Ovary (tissue), 10 donors: ENCODE measurements at places on chromosomes 5 and 9. TPM values are rescaled to one million over a fixed set of nuclear protein-coding genes. Genes with fewer than 3 reads are reported as not detected.

DNA sequence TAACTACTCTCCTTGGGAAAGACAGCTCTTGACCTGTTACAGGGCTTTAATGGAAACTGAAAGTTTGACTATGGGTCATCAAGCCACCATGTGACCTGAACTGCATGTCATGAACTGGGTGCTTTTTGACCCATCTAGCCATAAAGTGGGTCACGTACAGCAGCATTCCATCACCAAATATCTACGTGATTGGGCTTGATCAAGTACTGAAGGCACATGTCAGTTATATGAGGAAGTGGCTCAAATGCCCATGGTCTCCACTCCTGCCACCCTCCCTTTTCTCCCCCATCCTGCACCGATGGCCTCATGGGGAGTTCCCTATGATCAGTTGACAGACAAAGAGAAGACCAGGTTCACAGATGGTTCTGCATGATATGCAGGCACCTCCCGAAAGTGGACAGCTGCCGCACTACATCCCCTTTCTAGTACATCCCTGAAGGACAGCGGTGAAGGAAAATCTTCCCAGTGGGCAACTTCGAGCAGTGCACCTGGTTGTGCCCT lies 7.3 kb upstream of the FCN1 start:
- no peaks in the 10 kb centered on the region for H3K36me3 ChIP-seq
- H3K27me3 ChIP-seq = no peaks in the 10 kb centered on the region
- no peak overlapping the region for H3K27ac ChIP-seq
- H3K4me3 ChIP-seq = no peak overlapping the region
- H3K4me1 ChIP-seq = no peaks in the 10 kb centered on the region
- no peak for DNase-seq

DNA sequence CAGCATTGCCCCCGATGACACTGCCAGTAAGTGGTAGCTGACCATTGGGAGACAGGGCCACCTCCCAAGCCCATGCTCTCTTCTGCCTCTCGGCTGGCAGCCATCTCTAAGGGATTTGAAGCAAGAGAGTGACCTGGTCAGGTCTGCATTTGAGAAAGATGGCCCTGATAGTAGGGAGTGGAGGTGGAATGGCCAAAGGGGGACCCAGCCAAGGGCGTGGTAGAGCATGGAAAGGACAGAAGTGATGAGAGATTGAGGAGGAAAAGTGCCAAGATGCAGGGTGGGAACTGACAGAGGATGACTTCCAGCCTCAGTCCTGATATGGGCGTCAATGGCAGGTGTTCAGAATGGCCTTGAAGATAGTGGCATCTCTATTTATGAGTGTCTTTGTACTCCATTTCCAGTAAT lies 9.0 kb downstream of the ABL1 start:
- peaks cover 29% of the 10 kb centered on the region for H3K4me1 ChIP-seq
- no peak overlapping the region for H3K4me3 ChIP-seq
- no peak for DNase-seq
- peak overlapping the region; percentile 30 for H3K27ac ChIP-seq
- H3K36me3 ChIP-seq = no peaks in the 10 kb centered on the region

- no peaks in the 10 kb centered on the region for H3K36me3 ChIP-seq
- no peaks in the 10 kb centered on the region for H3K27me3 ChIP-seq
- no peak overlapping the region for H3K27ac ChIP-seq
- DNase-seq = no peak
- H3K4me3 ChIP-seq = no peak overlapping the region
Measured at GRCh38 chr9:123453831-123454321, 97.9 kb downstream of the CRB2 start.

- no peak overlapping the region for H3K4me3 ChIP-seq
- DNase-seq = no peak
- H3K27ac ChIP-seq = no peak overlapping the region
- no peaks in the 10 kb centered on the region for H3K4me1 ChIP-seq
Measured at GRCh38 chr5:66306844-66307315, 162.8 kb downstream of the SREK1 start.

GRCh38 chr5:91095786-91096385 lies 287.2 kb downstream of the ARRDC3 start:
- no peaks in the 10 kb centered on the region for H3K36me3 ChIP-seq
- no peak for DNase-seq
- H3K4me1 ChIP-seq = peaks cover 4% of the 10 kb centered on the region
- H3K4me3 ChIP-seq = no peak overlapping the region
- H3K27me3 ChIP-seq = no peaks in the 10 kb centered on the region
- no peak overlapping the region for H3K27ac ChIP-seq

- H3K27me3 ChIP-seq = no peaks in the 10 kb centered on the region
- peak overlapping the region; percentile 5 for H3K4me3 ChIP-seq
- H3K36me3 ChIP-seq = no peaks in the 10 kb centered on the region
Measured at GRCh38 chr5:180807654-180808414, 5.2 kb upstream of the MGAT1 start.

HTR1A gene
- total RNA-seq = not detected
